ENCODE measurements at places on chromosomes 5 and 9. TPM values are rescaled to one million over a fixed set of nuclear protein-coding genes. Genes with fewer than 3 reads are reported as not detected.

BRINP1 gene
- 3.4 TPM for total RNA-seq

PAIP1 gene
- 50.4 TPM for total RNA-seq

TMEM252 gene
- not detected for total RNA-seq

ZNF483 gene
- 0.36 TPM for total RNA-seq

SLC4A9 gene
- 0.08 TPM for total RNA-seq

DNM1 gene
- 2.2 TPM for total RNA-seq

ANKRD18A gene
- 3.0 TPM for total RNA-seq

TSSK1B gene
- total RNA-seq = 0.48 TPM

PCDHGB6 gene
- total RNA-seq = 3.0 TPM

TAF1L gene
- not detected for total RNA-seq

IL13 gene
- total RNA-seq = not detected

AKNA gene
- 5.7 TPM for total RNA-seq

CLPTM1L gene
- total RNA-seq = 39.5 TPM

MCC gene
- 37.6 TPM for total RNA-seq

TTC39B gene
- 26.2 TPM for total RNA-seq

PCDHGA6 gene
- total RNA-seq = 1.2 TPM

CARTPT gene
- total RNA-seq = not detected

PTTG1 gene
- total RNA-seq = 74.7 TPM

TEK gene
- total RNA-seq = 1.9 TPM

ROR2 gene
- total RNA-seq = 2.5 TPM

PPP3R2 gene
- total RNA-seq = not detected

C1QTNF2 gene
- 0.20 TPM for total RNA-seq

F2RL2 gene
- total RNA-seq = 0.20 TPM

NR2F1 gene
- total RNA-seq = 2.7 TPM

PRPF4 gene
- 15.6 TPM for total RNA-seq

MZB1 gene
- 3.3 TPM for total RNA-seq

BTNL8 gene
- not detected for total RNA-seq

SNCB gene
- not detected for total RNA-seq

SH3GL2 gene
- total RNA-seq = not detected

MLANA gene
- not detected for total RNA-seq

PAEP gene
- total RNA-seq = not detected

DCAF12 gene
- total RNA-seq = 39.5 TPM

CIZ1 gene
- total RNA-seq = 85.2 TPM

CCDC152 gene
- total RNA-seq = not detected

DIPK1B gene
- 0.76 TPM for total RNA-seq

FBP1 gene
- 1.2 TPM for total RNA-seq

CATSPER3 gene
- total RNA-seq = 0.40 TPM

RNF145 gene
- total RNA-seq = 111 TPM

OBP2A gene
- total RNA-seq = not detected

SAPCD2 gene
- total RNA-seq = 13.8 TPM

SPINK6 gene
- 2.9 TPM for total RNA-seq

OTP gene
- total RNA-seq = not detected

CA9 gene
- total RNA-seq = 1.6 TPM

PFN3 gene
- not detected for total RNA-seq

EQTN gene
- total RNA-seq = not detected

VDAC1 gene
- total RNA-seq = 154 TPM

EIF4E1B gene
- not detected for total RNA-seq

TTLL11 gene
- total RNA-seq = 3.1 TPM

FRMD3 gene
- total RNA-seq = 0.60 TPM

PCDHGA3 gene
- 0.76 TPM for total RNA-seq

ENTPD2 gene
- total RNA-seq = 2.9 TPM

RPS14 gene
- 1,847 TPM for total RNA-seq

BARHL1 gene
- total RNA-seq = not detected

MFAP3 gene
- total RNA-seq = 19.6 TPM

SMIM33 gene
- not detected for total RNA-seq

CKMT2 gene
- total RNA-seq = 0.96 TPM

HMCN2 gene
- 1.6 TPM for total RNA-seq
